Fibroblast of skin of scalp (primary cell): ENCODE measurements at places on chromosomes 3 and 15.
A peak's percentile ranks its signal among the peaks of the same experiment; 100 is the strongest.

GRCh38 chr15:55297315-55297714, 7.7 kb upstream of the RAB27A start:
- no peak for DNase-seq

GRCh38 chr15:75056036-75056435, 32.6 kb downstream of the PPCDC start:
- no peak for DNase-seq

DNA sequence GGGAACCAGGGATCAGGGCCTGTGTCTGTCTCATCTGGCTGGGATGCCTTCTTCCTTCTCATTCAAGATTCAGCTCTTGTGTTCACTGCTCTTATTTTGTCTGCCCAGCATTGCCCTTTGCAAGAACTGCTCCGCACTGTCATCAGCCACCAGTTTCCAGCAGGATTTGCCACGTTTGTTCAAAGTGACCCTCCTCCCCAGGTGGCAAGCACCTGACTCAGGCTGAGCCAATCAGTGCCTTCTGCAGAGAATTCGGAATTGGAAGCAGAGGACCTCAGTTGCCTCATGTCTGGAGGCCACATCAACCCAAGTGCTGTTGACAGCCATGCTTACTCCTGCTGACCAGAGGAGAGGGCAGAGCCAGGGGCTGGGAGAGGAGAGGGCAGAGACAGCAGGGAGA, 124.5 kb downstream of the SMAD6 start:
- DNase-seq, result no peak

- DNase-seq, result peak; percentile 38
These were observed 43.8 kb downstream of the RBM15B start for GRCh38 chr3:51434746-51435327.

DNA sequence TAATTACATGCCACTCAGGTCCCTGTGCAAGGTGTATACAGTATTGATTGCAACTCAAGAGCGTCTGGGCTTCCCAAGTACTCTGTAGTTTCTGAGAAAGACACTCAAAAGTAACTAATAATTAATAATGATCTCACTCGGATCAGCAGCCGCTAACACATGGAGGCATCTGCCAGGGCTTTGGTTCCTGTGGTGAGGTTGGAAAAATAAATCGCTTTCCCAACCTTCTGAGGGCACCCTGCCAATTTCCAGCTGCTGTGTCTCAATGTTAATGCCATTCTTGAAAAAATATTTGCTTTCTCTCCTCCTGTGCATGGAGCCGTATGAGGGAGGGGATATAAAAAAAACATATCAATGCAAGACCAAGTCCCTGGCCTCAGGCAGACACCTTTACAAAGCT, 116.5 kb upstream of the SLC2A2 start:
- peak; percentile 83 for DNase-seq

DNA sequence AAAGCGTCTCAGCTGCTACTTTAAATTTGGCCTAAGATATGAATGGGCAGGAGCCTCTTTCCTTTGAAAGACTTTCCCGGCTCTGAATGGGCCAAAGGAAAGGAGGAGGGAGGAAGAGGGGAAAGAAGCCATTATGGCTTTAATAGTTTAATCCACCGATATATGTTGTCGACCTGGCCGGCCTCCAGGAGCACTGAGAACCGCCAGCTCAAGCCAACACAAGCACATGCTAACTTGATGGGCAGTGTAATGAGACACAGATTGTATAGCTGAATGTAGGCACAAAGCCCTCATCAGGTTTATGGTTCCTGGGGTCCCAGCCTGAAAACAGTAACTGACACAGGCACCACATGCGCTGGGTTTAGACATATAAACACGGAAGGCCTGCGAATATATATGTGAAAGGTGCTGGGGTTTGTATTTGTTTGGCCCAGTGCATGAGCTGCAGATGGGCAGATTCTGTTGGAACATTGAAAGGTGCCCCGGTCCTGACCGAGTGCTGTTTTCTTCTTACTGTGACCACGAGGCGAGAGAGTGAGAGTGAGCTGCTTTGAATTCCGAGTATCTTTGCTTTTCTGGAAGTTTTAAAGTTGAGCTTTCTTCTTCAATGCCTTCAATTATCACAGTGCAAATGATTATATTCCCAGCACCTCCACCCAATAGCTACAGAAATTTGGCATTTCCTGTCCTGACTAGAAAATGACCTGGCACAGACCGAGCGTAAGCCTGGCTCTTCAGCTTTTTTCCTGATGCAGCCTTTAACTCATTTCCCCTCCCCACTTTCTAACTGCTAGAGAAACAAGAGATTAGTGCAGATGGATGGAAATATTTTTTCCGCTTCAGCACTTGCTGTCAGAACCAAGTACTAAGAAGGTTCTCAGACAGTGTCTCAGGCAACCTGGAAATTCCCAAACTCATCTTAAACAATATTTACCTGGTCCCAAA, 267.3 kb downstream of the RORA start:
- DNase-seq, result no peak

DNA sequence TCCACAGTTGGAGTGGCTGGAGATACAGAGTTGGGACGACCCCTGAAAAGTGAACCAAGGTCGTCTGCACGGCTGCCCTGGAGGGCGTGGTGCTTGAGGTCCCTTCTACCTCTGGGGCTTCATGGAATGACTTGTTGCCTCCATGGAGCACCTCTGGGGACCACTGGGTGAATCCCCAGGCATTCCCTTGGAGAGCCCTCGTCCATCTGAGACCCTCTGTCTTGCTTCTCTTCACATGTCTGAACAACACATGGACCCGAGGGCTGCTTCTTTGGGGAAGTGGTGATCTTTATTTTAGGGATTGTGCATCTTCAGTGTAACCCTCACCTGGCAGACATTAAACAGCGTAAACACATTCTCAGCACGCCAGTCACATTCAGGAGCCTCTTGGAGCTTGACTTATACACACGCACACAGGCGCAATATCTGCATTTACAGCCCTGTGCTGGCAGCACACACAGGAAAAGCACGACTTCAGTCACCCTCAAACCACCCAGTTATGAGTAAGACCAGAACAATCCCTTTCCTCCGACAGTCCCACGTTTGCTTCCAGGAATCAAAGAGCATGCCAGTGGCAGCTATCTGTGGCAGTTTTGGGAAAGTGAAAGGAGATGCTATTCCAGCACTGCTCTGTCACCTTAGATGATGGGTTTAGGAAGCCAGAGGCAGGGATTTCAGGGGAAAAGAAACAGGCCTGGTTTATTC, 12.6 kb downstream of the FAM107A start:
- peak; percentile 89 for DNase-seq

DNA sequence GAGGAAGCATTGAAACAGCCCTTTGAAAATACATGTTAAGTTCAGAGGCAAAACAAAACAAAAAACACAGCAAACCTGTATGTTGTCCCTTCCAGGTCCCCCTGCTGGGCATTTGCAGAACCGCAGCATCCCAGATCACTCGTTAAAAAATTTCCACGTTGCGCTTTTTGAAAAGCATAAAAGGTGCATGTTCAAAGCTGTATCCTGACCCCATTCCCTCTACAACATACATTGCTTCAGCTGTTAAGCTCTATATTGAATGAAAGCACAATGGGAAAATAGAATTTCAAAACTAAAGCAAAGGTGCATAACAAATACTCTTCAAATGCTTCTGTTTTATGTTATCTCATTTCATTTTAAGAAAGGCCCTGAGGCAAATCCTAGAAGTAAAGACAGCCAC, 328.3 kb downstream of the THSD4 start:
- peak; percentile 40 for DNase-seq

DNA sequence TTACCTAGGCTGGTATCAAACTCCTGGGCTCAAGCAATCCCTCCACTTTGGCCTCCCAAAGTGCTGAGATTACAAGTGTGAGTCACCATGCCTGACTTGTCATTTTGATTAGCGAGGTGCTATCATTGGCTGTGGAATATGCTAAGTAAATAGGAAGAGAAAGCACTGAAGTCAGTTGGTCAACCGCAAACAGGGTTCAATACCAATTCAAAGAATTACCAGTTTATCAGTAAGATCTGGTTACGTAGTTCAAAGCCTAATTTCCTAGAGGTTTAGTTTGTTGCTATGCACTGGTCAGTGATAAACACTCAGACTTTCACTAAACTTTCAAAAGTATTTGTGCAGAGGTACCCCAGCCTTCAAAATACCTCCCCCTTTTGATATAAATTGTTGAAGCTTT, 29.5 kb downstream of the GLB1 start:
- no peak for DNase-seq

- peak; percentile 17 for DNase-seq
These were observed 543 bp downstream of the MEF2A start for GRCh38 chr15:99566157-99566897.

- no peak for DNase-seq
These were observed 62.9 kb upstream of the XCR1 start for GRCh38 chr3:46090161-46090591.

GRCh38 chr3:53224536-53224935, 31.3 kb downstream of the TKT start:
- no peak for DNase-seq

- peak; percentile 75 for DNase-seq
These were observed 2.4 kb downstream of the IGF2BP2 start for GRCh38 chr3:185822221-185823000.

- no peak for DNase-seq
These were observed 837.1 kb downstream of the AGBL1 start for GRCh38 chr15:86916671-86917360.

DNA sequence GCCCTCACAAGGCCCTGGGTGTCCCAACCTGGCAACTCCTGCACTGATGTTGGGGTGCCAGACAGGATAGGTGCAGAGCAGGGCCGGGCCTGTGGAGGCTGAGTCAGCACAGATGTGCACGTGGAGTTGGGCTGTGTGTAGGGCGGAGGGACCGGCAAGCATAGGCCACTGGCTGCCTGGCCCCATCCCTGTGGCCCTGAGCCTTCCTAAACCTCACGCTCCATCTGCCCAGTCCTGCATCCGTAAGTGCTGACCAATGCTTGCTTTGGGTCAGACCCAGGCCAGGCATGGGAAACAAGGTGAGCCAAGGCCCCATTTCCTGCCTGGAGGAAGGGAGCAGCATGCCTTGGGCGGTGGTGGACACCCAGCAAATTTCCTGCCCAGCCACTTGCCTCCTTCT, 5.8 kb upstream of the IQSEC1 start:
- DNase-seq, result no peak

- peak; percentile 82 for DNase-seq
These were observed 43.1 kb upstream of the SLC25A36 start for GRCh38 chr3:140898340-140899180.

GRCh38 chr3:58274027-58274614, 31.9 kb upstream of the RPP14 start:
- DNase-seq, result peak; percentile 59

GRCh38 chr3:183298701-183299153, 45.7 kb downstream of the B3GNT5 start:
- peak; percentile 92 for DNase-seq

DNA sequence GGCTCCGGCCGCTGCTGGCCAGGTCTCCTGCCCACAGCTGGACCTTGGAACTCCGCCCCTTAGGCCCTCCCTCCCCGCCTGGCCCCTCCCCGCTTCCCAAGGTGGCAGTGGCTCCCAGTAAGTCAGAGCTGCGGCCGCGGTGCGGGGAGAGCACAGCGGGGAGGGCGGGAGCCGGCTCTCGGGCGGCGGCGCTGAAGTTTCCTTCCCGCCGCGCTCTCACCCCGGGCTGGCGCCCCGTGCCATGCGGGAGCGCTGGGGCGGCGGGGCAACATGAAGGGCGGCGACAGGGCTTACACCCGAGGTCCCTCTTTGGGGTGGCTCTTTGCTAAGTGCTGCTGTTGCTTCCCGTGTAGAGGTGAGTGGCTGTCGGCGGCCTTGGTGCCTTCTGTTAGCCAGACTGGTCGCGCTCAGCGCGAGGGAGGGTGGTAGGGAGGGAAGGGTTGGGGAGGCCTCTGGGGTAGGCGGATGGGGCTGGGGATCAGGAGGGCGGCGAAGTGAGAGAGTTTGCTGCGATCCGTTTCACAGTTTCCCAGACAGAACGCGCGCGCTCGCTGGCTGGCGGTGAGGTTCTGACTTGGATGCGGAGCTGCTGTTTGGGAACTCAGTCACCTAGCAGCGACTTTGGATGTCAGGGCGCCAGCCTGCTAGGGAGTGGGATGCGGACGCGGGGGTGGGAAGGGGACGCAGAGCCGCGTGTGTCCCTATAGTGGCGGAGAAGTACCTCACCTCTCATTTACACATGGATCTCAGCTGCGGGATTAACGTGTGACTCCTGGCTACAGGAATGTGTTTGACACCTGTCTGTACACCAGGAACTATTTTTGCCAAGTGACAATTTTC, 145.5 kb upstream of the UMPS start:
- DNase-seq, result peak; percentile 27

DNA sequence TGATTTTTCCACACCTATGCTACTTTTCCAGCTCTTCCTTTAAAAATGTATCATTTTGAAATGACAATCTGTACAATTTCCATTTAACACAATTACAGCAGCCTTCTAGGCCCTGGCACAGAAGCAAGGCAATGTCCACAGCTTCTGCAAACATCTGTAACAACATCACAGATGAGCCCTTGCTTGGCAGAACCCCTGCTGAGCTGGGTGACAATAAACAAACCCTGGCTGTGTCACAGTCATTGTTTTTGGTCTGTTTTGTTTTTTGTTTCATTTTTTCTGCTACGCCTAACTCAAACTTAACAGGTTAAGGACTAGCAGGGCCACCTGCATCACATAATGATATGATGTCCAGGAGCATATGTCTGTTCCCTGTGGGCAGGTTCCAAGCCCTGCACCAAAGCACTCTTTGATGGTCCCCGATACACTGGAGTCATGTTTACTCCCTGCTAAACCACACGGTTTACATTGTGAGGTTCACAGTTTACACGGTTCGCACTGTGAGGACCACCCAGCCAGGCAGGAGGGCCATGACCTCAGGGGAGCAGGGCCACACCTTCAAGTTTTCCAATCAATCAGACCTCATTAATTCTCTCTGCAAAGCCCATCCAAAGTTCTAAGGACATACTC, 186.8 kb upstream of the CHRNA7 start:
- DNase-seq, result no peak

- DNase-seq, result no peak
These were observed 2.5 kb downstream of the HYAL2 start for GRCh38 chr3:50319894-50320625.

DNA sequence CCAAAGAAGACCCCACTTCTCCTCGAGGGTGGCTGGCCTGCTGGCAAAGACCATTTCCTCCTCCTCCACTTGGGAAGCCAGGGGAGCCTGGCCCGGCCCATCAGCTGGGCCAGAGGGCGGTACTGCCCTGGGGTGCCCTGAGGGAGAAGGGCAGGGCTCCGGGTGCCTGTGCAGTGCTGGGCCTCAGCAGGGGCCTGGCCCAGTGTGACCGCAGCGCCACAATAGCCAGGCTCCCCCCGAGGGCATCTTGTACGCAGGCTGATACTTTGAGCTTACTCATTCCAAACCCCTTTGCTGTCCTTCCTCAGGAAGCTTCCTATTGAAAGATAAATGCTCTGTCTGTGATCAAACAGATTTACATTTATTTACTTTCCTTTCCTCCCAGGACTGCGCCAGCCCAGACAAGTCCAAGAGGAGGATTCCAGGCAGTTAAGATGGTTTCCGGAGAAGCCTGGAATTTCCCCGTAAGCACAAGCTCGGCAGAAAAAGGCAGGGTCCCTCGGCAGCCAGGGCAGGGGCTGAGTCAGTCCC, 240.1 kb downstream of the XXYLT1 start:
- peak; percentile 37 for DNase-seq

GRCh38 chr15:66603301-66604179, 37.7 kb upstream of the LCTL start:
- peak; percentile 71 for DNase-seq
